ENCODE measurements at places on chromosomes 1 and 21.

- DNase-seq, result no peak
Measured at GRCh38 chr1:59422921-59423575, 126.2 kb downstream of the FGGY start.

- DNase-seq, result no peak
Measured at GRCh38 chr1:2354511-2355372, 36.6 kb downstream of the MORN1 start.

DNA sequence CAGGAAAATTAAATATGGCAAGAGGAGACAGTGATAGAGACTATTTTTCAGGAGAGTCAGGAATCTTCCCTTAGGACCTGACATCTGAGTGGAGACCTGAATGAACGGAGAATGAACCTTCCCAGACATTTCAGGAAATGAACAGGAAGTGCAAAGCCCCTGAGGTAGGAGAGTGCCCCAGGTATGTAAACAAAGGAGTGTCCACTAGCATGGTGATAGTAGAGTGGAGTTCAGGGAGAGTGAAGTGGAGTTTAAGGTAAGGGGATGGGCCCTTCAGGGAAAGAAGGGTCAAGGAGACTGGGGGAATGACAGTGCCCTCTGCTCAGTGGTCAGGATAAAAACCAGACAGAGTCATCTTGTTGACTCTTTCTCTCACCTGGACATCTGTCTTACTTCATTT lies 19.3 kb downstream of the MYBPH start:
- no peak for DNase-seq

GRCh38 chr1:226512076-226512728 lies 36.4 kb upstream of the STUM start:
- no peak for DNase-seq

- no peak for DNase-seq
Measured at GRCh38 chr1:94504601-94505000, 37.0 kb downstream of the F3 start.

- DNase-seq, result no peak
Measured at GRCh38 chr21:17598437-17598836, 14.3 kb downstream of the BTG3 start.

- DNase-seq, result no peak
Measured at GRCh38 chr1:214352838-214353237, 71.9 kb downstream of the SMYD2 start.

DNA sequence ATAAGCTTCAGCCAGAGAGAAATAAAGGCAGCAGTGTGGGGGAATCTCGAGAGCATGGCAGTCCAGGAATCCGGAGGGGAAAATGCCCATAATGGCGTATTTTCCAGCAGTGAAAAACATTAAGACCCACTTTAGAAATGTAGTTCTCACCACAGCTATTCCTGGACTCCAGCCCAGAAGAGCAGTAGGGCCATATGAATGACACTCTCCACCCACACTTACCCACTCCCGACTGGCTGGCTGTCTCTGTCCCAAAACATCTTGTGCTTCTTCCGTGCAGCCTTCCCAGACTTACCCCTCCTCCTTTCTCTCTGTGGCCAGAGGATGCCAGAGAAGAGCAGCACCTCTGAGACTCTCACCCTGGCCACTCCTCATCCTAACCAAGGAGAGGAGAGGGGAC lies 56.4 kb downstream of the TRABD2B start:
- DNase-seq, result no peak

GRCh38 chr21:44064852-44065403 lies 42.3 kb upstream of the PWP2 start:
- DNase-seq, result no peak

DNA sequence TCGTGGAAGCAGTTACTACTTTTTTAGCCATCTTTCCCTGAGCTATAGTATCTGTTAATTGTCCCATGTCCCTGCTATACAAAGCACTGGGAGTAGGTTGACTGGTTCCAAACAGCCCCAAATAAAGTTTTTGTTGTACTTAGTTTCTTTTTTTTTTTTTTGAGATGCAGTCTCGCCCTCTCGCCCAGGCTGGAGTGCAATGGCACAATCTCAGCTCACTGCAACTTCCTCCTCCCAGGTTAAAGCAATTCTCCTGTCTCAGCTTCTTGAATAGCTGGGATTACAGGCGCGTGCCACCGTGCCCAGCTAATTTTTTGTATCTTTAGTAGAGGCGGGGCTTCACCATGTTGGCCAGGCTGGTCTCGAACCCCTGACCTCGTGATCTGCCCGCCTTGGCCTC lies 3.3 kb downstream of the NCSTN start:
- DNase-seq, result peak; percentile 32

- DNase-seq, result no peak
Measured at GRCh38 chr21:33293136-33293535, 27.0 kb downstream of the IL10RB start.

DNA sequence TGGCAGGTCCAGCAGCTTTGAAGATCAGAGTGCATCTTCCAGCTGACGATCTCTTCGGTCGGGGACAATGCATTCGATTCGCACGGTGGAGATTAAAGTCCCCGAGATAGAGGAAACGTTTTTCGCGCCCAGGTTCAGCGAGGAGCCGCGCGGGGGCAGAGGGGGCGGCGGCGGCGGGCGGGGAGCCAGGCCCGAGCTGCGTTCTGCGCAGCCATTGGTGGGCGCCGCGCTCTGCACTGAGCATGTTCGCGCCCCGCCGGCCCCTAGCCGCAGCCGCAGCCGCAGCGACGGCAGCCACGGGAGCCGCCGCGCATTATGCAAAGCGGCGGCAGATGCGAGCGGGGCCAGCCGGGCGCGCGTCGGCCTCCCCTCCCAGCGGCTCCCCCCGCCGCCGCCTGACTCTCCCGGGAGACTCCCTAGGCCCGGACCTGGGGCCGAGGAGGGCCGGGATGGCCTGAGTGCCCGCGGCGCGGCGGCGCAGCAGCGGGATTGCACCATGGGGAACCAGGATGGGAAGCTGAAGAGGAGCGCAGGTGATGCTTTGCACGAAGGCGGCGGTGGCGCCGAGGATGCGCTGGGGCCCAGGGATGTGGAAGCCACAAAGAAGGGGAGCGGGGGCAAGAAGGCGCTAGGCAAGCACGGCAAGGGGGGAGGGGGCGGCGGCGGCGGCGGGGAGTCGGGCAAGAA lies at the start of gene FMN2:
Gene FMN2 (plus strand): TSS at position 270 of the 687 bp plus-strand sequence. CDS start 227 bp downstream, at position 497.
- no peak for DNase-seq

GRCh38 chr1:20846461-20847374 lies 59.6 kb upstream of the HP1BP3 start:
- no peak for DNase-seq

- DNase-seq, result no peak
Measured at GRCh38 chr1:208069908-208070307, 159.0 kb upstream of the CD34 start.
